ENCODE measurements at places on chromosomes 6 and 20. TPM values are rescaled to one million over a fixed set of nuclear protein-coding genes. Genes with fewer than 3 reads are reported as not detected.

THEMIS gene
- total RNA-seq = 3.1 TPM

- DNase-seq = peak; percentile 24
These were observed 15.1 kb upstream of the ZNF217 start for GRCh38 chr20:53608456-53609452.

DNA sequence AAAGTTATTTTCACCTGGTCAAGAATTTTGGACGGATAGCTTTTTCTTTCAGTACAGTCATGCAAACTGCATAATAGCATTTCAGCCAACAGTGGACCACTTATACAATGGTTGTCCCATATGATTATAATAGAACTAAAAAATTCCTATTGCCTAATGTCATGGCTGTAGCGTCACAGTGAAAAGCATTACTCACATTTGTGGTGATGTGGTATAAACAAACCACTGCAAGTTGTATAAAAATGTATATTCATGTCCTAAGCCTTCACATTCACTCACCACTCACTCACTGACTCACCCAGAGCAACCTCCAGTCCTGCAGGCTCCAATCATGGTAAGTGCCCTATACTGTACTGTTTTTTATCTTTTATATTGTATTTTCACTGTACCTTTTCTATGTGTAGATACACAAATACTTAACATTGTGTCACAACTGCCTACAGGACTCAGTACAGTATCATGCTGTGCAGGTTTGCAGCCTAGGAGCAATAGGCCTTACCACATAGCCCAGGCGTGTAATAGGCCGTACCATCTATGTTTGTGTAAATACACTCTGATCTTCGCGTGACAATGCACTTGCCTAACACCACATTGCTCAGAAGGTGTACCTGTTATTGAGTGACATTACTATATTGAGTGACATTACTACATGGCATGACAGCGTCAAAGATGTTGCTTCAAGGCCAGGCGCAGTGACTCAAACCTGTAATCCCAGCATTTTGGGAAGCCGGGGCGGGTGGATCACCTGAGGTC lies 17.9 kb downstream of the ABHD12 start:
- no peak for DNase-seq

DNA sequence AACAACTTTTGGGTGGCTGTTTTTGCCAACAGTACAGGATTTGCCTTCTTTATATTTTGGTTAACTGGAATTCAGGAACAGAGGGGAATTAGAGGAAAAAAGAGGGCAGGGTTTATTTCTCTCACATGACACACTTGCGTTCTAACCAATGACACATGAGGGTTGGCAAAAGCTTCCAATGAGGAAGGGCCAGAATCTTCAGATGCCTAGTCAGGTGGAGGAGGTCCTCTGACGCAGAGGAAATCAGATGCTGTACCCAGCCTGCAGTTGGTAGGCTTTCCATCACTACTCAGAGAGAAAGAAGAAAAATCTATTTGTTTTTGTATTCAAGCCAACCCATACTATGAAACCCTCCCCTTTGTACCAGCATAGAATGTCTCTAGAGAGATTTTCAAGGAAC lies 20.8 kb downstream of the TM9SF4 start:
- DNase-seq = no peak

- DNase-seq = no peak
These were observed at the start of gene ADIG for GRCh38 chr20:38581013-38581412. Gene ADIG, plus strand, starts transcription at chr20:38581197. Its CDS starts 54 bp downstream, at chr20:38581251.

GRCh38 chr20:63483834-63484233 lies 11.4 kb upstream of the KCNQ2 start:
- DNase-seq = no peak

DNA sequence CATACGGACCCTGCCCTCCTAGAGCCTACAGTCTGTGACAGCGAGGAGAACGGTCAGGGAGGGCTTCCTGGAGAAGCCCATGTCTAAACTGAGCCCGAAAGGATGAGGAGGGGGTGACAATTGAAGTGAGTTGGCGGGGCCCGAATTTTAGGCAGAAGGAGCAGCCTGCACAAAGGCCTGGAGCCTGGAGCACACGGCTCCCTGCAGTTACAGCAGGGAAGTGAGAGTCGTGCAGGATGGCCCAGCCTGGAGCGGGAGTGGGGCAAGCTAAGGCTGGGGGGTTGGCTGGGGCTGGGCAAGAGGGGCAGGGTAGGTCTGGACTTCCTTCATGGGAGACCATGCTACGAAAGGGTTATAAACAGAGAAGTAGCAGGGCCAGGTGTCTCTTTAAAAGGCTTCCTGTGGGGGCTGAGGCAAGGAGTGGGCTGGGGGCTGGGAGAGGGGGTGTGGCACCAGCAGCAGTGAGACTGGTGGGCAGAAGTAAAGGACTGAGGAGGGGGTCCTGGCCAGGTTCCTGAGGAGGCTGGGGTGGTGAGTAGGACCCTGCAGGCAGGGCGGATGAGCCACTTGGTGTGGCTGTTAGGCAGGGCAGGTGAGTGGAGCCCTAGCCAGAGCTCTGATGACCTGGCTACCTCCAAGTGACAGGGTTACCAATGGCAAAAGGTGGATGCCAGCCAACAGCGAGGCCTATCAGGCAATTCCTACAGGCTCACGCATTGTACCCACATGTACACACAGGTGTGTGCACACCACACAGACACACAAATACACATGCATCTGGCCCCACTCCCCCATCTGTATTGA lies 119.2 kb downstream of the MRPL14 start:
- DNase-seq = no peak

DNA sequence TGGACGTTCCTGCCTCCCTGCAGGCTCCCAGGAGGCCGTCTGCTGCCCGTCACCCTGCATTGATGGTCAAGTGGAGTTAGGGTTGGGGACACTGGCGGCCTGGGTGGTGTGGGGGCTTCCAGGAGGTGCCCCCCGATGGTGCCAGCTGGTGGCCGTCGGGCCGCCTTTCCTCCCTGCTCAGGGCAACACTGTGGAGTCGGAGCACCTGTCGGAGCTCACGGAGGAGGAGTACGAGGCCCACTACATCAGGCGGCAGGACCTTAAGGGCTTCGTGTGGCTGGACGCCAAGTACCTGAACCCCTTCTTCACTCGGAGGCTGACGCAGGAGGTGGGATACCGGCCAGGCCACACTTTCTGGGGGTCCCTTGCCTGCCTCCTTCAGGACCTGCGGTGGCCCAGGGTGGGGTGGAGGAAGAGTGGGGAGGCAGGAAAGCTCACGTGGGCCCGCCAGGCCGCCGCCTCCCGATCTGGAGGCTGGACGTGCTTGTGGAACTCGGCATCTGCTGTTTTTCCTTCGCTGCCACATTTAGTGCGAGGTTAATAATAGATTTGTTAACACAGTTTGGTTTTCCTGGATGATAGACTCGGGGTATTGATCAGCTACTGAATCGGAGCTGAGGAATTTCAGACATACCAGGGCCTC lies 28.6 kb downstream of the SPATA2 start:
- no peak for DNase-seq

GRCh38 chr20:37822141-37822601 lies 80.8 kb upstream of the VSTM2L start:
- DNase-seq = peak; percentile 75

GRCh38 chr6:154555073-154555677 lies 44.7 kb upstream of the CNKSR3 start:
- DNase-seq = peak; percentile 31
